ENCODE measurements at places on chromosomes 11 and 22.

- no peak for DNase-seq
Measured at GRCh38 chr11:128399251-128400121, 187.9 kb downstream of the ETS1 start.

- DNase-seq: no peak
Measured at GRCh38 chr22:21754523-21754922, 18.9 kb upstream of the YPEL1 start.

- DNase-seq: no peak
Measured at GRCh38 chr11:36288442-36289225, 590 bp downstream of the COMMD9 start.

GRCh38 chr11:8961401-8961800 lies 2.8 kb downstream of the TMEM9B start:
- DNase-seq: no peak

- DNase-seq: no peak
Measured at GRCh38 chr22:39359659-39360195, 9.9 kb downstream of the SYNGR1 start.

- DNase-seq: no peak
Measured at GRCh38 chr11:96306933-96307775, 35.8 kb downstream of the MAML2 start.

DNA sequence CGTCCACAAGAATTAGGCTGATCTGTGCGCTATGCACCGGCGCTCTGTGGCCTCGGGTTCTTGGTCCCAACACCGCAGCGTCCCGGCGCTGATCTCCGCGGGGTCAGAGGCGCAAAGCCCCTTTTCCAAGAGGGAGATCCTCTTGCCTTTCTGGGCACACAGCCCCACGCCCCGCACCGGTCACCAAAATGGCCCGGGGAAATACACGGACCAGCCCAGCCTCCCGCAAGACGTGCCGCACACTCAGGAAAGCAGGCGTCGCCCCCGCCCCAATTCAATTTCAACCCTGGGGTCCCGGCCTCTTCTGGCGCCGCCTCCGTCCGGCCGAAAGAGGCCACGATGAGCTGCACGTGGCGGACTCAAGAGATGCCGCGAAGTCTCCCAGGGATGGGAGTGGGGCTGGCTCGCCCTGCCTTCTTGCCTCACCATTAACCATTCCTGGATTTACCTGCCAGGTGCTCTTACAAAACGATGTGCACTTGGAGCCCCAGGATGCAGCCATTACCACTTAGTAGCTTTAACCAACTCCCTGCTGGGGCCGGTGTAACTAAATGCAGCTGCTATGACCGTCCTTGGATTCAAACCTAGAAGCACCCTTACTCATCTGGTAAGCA lies 10.5 kb downstream of the PIWIL3 start:
- no peak for DNase-seq

GRCh38 chr11:34565417-34566207 lies 52.0 kb upstream of the ELF5 start:
- DNase-seq: no peak

DNA sequence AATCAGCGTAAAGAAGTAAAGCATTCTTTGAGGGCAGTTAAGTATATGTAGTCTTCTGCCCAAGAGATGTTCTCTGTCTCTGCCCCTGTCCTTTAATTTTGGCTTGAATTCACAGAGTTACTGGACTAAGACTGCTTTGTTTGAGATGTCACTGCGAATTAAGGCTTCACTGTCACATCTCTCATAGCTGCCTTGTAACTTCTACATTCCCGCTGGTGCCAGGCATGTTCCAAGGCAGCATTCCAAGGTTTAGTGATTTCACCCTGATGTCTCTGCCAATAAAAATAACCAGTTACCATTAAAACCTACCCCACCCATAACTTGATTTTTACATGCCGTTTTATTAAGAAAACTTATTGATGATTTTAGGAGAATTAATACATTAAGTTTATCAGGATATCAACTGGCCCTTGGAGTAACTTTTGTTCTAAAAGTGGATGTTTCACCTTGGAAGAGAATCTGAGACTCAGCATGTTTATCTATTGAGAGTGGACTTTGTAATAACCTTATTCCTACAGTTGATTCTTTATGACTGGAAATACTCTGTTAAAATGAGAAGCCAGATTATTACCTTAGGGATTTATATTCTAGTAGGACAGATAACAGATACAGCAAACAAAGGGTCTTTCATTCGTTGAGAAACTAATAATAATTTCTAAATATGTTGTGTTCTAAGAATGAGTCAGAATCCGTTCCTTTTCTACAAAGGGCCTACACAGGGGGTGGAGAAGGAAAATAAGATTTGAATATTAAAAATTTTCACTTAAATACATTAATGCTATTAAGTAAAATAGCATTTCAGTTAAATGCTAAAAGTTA lies 110.2 kb downstream of the UVRAG start:
- no peak for DNase-seq

- DNase-seq: no peak
Measured at GRCh38 chr11:36450110-36450572, 59.9 kb downstream of the TRAF6 start.

DNA sequence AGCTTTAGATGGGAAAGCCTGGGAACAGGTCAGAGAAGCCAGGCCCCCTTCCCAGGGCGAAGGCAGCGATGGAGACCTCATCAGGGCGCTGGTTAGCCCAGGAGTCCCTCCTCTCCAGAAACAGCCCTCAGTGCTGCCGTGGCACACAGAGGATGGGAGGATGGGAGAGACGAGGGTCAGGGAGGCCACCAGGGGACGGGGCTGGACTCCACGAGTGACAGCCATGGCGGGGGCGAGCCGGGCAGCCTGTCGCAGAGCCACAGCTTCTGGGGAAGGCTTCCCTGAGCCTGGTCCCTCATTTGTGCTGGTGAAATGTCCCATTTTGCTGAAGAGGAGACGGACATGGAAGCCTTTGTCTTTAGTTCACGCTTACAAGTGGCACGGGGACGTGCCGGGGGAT lies 1390.5 kb downstream of the TBC1D22A start:
- DNase-seq: no peak

GRCh38 chr22:22857607-22858558 lies 29.7 kb upstream of the IGLL5 start:
- no peak for DNase-seq

GRCh38 chr22:18000441-18001039 lies 23.8 kb downstream of the MICAL3 start:
- DNase-seq: no peak

- DNase-seq: no peak
Measured at GRCh38 chr22:29621761-29622526, 18.5 kb downstream of the NF2 start.

GRCh38 chr22:46587061-46587460 lies 33.1 kb upstream of the GRAMD4 start:
- DNase-seq: no peak

DNA sequence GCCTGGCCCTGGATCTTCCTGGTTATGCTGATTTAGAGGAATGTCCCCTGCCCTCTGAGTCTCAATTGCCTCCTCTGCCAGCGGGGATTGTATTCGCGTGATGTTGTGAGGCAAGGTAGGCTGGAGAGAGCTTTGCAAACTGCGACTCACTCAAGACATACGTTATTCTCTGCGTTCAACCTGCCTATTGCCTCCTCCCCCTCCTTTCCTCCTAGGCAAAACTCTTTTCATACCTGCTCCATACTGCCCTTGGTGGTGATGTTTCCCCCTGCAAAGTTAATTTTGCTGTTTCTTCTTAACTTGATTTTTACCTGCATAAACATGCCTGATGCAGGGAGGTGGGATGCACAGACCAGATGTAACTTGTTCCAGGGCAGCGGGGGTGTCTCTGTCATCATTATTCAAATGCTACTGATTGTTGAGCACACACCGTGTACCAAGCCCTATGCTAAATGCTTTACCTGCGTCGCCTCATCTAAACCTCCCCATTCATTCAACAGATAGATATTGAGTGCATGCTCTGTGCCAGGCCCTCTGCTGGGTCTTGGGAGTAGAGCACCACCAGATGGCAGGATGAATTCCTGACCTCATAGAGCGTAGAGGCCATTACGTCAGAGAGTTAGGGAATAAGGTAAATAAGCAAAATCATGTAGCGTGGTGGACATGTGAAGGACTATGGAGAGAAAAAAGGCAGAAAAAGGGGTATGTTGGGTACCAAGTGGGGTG lies 29.0 kb downstream of the SGSM1 start:
- no peak for DNase-seq

Measured in activated CD8-positive, alpha-beta memory T cell treated with anti-CD3 and anti-CD28 coated beads for 48 hours (primary cell).